AG08395 (cell line): ENCODE measurements at places on chromosomes 2 and 18.
A peak's percentile ranks its signal among the peaks of the same experiment; 100 is the strongest.

- DNase-seq, result no peak
These were observed 84.3 kb downstream of the ASB1 start for GRCh38 chr2:238510911-238511613.

- peak; percentile 71 for DNase-seq
These were observed 76.0 kb downstream of the EMX1 start for GRCh38 chr2:72993147-72993932.

- peak; percentile 69 for DNase-seq
These were observed 30.1 kb downstream of the MBP start for GRCh38 chr18:77102259-77103040.

- DNase-seq, result no peak
These were observed 375.8 kb upstream of the NXPH2 start for GRCh38 chr2:139155991-139156390.

DNA sequence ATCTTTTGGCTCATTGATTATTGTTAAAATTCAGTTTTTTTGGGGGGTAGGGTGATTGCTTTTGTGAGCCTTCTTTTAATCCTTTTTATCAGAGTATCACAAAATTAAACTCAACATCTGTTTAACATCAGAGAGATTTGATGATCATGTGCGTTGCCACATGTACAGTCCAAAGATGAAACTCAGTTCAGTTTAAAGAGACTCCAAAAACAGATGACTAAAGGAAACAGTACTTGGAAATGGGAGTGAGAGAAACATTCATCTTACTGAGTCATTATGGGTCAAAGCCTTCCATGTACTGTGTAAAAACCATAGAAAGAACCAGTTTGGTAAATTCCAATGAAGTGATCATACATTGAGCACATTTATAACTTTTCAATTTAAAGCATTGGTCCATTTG, 53.0 kb downstream of the LYPD6 start:
- peak; percentile 81 for DNase-seq

- DNase-seq, result no peak
These were observed 43.0 kb upstream of the GPR39 start for GRCh38 chr2:132373391-132374135.

DNA sequence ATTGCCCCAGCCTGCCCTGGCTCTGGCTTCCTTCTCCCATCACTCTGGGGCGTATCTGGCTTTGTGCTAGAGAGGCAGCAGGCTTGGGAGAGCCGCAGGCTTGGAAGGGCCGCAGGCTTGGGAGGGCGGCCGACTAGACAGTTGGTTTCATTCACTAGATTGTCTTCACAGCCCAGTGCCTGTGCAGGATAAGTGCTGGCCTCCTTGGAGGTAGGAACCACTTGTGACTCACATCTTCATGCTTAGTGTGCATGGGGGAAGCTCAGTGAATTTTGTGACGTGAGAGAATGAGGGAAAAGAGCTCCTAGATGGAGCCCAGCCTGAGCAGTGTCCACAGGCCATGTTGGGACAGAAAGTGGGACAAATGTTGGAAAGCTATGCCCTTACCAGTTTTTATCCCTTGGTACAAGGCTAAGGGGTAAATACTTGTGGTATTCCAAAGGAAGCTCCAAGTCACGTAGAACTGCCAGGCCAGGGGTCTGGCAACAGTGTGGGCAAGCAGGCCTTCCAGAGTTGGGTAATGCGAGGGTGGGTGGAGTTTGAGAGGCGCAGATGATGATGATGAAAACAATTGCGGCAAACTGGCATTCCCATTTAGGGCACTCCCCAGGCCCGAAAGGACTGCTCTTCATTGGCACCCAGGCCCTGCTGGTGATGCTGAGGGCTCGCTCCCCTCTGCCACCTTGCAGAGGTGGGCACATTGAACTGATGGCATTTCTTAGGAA, 100.1 kb downstream of the DDX1 start:
- no peak for DNase-seq

- DNase-seq, result no peak
These were observed 356.4 kb upstream of the ACVR2A start for GRCh38 chr2:147488472-147488871.

- DNase-seq, result no peak
These were observed 85.8 kb downstream of the CLHC1 start for GRCh38 chr2:55146263-55146662.

- no peak for DNase-seq
These were observed 57.7 kb downstream of the BIN1 start for GRCh38 chr2:127048969-127049897.

DNA sequence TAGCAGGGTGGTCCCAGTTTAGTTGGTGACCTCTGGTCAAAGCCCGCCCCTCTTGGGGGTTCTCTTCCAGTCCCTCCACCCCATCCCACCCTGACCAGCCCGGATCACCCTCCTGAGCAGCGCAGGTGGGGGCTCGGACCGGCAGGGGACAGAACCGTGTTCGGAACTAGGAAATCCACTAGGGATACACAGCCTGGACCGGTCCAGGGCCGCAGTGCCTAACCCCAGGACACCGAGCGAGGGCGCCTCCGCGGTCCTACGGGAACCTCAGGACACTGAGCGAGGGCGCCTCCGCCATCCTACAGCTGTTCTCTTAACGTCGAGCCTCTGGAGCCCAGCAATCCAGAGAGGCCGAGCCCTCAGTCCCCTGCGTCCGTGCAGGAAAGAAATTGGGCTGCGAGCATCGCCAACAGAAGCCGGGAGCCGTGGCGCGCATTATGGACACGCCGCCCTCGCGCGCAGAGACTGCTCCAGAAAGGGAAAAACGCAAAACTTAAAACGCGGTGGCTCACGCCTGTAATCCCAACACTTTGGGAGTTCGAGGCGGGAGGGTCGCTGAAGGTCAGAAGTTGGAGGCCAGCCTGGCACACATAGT, 8.5 kb downstream of the RAX start:
- DNase-seq, result no peak

DNA sequence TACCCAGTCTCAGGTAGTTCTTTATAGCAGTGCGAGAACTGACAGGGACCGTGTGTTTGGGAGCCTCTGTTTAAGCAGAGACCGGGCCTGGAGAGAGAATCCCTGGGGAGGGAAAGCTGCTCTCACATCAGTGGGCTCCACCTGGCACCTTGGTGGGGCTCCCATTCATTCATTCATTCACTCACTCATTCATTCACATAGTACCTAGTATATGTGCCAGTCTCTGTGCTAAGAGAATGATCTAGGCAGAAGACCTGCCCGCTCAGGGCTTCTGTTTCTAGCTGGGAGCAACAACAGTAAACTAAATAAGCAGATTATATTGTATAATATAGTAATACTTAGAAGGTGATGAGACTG, 17.8 kb downstream of the HPCAL1 start:
- no peak for DNase-seq

GRCh38 chr2:10457846-10458598, 9.9 kb upstream of the ODC1 start:
- DNase-seq, result peak; percentile 49

GRCh38 chr2:133846476-133846875, 278.2 kb upstream of the NCKAP5 start:
- DNase-seq, result no peak

GRCh38 chr18:79785831-79786230, 11.9 kb upstream of the KCNG2 start:
- DNase-seq, result no peak

GRCh38 chr2:37472959-37473358, 128.5 kb downstream of the QPCT start:
- peak; percentile 80 for DNase-seq

DNA sequence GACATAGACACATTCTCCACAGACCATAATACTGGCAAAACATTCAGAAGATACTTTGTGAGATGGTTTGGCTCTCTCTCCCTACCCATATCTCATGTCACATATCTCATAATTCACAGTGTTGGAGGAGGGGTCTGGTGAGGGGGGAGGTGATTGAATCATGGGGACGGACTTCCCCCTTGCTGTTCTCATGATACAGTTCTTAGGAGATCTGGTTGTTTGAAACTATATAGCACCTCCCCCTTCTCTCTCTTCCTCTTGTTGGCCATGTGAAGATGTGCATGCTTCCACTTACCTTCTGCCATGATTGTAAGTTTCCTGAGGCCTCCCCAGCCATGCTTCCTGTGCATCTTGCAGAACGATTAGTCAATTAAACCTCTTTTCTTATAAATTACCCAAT, 61.1 kb downstream of the HK2 start:
- DNase-seq, result no peak

DNA sequence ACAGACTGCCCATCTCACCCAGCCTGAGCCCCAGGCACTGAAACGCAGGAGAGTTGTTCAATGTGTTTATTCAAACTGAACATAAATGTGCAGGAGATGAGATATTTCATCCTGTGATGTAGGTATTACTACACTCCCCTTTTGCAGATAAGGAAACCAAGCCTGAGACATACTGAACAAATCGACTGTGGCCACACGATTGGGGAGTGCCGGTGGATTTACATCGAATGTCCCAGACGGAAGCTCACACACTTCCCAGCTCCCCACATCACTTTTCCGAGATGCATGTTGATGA, 94.8 kb upstream of the ALKAL2 start:
- no peak for DNase-seq

GRCh38 chr2:100317634-100318033, 4.7 kb downstream of the LONRF2 start:
- DNase-seq, result no peak

DNA sequence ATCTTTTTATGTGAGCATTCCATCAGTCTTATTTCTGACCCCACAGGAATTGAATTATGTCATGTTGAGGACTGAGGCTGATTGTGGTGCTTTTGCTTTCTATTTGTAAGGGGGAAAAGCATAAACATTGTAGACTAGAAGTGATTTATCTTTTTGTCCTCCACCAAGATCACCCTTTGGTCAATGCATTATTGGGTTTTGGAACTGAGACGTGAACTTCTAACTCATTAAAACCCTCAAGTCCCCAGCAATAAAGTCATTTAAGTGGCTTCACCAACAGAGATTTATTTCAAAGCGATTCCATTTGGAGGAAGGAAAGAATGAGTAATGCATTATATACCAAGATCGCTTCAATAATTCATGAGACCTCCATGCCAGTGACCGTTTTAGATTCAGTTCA, 75.5 kb upstream of the TXNDC2 start:
- no peak for DNase-seq

GRCh38 chr18:79434607-79435401, 39.1 kb downstream of the NFATC1 start:
- DNase-seq, result no peak

DNA sequence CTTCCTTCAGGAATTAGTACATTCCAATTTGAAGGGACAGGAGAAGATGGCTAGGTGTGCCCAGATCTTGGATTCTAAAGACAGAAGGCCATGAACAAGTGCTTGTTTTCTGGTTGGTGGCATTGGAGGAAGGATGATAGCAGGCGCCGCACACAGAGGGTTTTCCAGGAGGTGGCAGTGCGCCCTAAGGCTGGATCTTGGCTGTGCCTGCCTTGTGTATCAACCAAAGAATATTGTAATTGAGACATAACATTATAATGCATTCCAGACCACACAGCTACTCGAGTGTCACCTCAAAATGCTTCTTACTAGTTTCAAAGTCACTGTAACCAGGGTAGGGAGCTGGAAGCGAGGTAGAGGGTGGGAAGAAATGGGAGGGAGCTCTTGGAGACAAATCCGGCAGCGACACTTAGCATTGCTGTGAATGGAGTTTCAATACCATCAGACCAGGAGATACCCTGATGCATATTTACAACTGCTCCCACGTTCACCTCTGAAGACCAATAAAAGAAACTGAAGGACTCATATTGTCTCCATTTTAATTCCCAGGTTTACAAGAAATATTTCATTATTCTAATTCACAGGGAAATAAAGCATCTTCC, 42.5 kb downstream of the CPO start:
- peak; percentile 86 for DNase-seq

DNA sequence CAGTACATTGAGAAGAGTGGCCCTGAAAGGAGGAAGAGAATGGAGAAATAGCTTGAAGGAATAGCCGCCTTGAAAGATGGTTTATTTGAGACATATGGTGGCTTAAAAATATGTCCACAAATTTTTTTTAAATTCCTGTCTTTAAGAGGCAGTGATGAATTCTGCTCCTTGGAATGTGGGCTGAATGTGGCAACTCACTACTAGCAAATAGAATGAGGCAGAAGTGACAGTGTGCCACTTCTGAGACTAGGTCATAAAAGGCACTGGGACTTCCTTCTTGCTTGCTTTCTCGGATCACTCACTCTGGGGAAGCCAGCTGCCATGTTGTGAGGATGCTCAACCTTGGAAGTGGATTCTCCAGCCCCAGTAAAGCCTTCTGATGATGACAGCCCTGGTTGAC, 67.0 kb downstream of the FAM161A start:
- DNase-seq, result no peak

DNA sequence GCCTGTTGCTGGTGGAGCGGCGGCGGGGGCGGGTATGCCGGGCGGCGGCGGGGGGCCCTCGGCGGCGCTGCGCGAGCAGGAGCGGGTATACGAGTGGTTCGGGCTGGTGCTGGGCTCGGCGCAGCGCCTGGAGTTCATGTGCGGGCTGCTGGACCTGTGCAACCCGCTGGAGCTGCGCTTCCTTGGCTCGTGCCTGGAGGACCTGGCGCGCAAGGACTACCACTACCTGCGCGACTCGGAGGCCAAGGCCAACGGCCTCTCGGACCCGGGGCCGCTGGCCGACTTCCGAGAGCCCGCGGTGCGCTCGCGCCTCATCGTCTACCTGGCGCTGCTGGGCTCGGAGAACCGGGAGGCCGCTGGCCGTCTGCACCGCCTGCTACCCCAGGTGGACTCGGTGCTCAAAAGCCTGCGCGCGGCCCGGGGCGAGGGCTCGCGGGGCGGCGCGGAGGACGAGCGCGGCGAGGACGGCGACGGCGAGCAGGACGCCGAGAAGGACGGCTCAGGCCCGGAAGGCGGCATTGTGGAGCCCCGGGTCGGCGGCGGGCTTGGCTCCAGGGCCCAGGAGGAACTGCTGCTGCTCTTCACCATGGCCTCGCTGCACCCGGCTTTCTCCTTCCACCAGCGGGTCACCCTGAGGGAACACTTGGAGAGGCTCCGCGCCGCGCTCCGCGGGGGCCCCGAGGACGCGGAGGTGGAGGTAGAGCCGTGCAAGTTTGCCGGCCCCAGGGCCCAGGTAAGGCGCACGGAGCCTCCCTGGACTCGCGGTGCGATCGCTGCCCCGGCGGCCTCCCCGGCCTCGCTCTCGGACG, 1.0 kb downstream of the ZCCHC2 start:
- peak; percentile 24 for DNase-seq

DNA sequence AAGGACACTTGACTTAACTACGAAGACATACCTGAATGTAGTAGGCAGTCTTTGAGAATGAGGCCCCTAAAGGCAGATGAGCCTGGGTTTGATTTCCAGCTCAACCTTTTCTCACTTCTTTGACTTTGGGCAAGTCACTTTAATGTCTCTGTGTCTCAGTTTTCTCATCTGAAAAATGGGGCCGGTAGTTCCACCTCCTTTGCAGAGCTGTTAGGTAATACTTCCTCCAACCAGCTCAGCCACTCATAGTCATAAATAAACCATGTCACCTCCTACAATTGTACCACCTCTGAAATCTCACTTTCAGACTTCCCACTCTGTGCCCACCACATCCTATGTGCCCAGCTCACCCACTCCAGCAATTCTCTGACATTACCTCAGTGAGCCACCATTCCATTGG, 10.4 kb downstream of the ARHGAP25 start:
- DNase-seq, result no peak

- DNase-seq, result no peak
These were observed 1.9 kb upstream of the KRCC1 start for GRCh38 chr2:88057437-88057844.
